ENCODE measurements at places on chromosomes 3 and 15. TPM values are rescaled to one million over a fixed set of nuclear protein-coding genes. Genes with fewer than 3 reads are reported as not detected.

APBA2 gene
- total RNA-seq: 7.0 TPM

ANKUB1 gene
- not detected for total RNA-seq

PIGBOS1 gene
- total RNA-seq: 10.3 TPM

UMPS gene
- total RNA-seq: 38.8 TPM

ATP10A gene
- total RNA-seq: 60.2 TPM

SNX4 gene
- total RNA-seq: 35.8 TPM

NFKBIZ gene
- 60.7 TPM for total RNA-seq

IGDCC3 gene
- total RNA-seq: not detected

SEMA3F gene
- total RNA-seq: 0.11 TPM

ARHGEF26 gene
- 0.09 TPM for total RNA-seq

JMJD7 gene
- total RNA-seq: 17.8 TPM

SLC22A14 gene
- not detected for total RNA-seq

SAMD7 gene
- not detected for total RNA-seq

QARS1 gene
- total RNA-seq: 217 TPM

DAZL gene
- total RNA-seq: not detected

MORC1 gene
- total RNA-seq: not detected

TM4SF4 gene
- total RNA-seq: not detected

Measured in T-helper 2 cell treated with Interferon-gamma antibody and Interleukin-4, amounts not matched to agents 100 ng/mL and 5 ng/mL, for 36 hours (primary cell).